ENCODE measurements at places on chromosomes 2 and 18.

GRCh38 chr2:82511894-82512293, 1947.2 kb downstream of the SUCLG1 start:
- DNase-seq: no peak

GRCh38 chr2:202114795-202115194, 41.7 kb downstream of the KIAA2012 start:
- no peak for DNase-seq

DNA sequence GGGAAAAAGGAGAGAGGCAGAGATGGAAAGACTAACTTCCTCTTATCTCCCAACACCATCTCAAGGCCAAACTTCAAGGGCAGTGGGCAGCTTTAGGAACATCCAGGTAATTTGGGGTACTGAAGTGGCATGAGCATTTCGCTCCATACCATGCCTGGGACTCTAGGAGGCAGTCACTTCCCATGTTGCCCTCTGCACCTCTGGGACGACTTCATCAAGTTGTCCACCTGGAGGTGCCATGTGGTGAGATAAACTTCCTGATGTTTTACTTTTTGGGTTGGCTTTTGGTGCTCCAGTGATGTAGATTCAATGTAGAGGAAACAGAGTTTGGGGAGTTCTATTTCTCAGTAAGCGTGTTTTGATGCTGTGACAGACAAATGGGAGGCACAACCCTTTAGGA, 56.3 kb upstream of the UPP2 start:
- no peak for DNase-seq

DNA sequence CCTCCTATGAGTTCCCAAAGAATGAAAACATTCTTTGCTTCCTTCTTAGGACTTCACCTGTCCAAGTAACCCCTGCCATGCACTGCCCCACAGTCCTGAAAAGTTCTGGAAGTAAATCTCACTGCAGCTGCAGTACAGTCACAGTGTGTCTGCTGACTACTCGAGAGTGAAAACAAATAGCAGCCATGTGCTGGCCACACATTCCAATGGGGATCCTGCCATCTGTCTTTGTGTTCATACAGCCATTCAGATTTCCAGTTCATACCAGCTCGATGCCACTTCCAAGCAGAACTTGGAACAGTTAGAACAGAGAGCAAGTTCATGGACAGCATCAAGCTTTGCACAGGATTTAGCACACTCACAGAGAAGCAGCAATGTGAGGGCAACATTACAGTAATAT, 629.9 kb upstream of the ACVR2A start:
- DNase-seq: no peak

GRCh38 chr18:33616556-33616955, 38.5 kb downstream of the ASXL3 start:
- DNase-seq: no peak

Data from non-pigmented ciliary epithelial cell (primary cell).